ENCODE measurements at places on chromosomes 3 and 15. TPM values are rescaled to one million over a fixed set of nuclear protein-coding genes. Genes with fewer than 3 reads are reported as not detected.

- no peaks in the 10 kb centered on the region for H3K4me1 ChIP-seq
- DNase-seq: no peak
- H3K27ac ChIP-seq: no peak overlapping the region
- no peaks in the 10 kb centered on the region for H3K27me3 ChIP-seq
- H3K4me3 ChIP-seq: no peak overlapping the region
Observed at GRCh38 chr3:195698325-195698646, 22.5 kb upstream of the MUC20 start.

GRCh38 chr3:22101351-22101750, 350.3 kb upstream of the ZNF385D start:
- H3K4me1 ChIP-seq: no peaks in the 10 kb centered on the region
- H3K27me3 ChIP-seq: no peaks in the 10 kb centered on the region
- peaks cover 5% of the 10 kb centered on the region for H3K36me3 ChIP-seq

The STAC gene
- total RNA-seq: not detected

The PIERCE2 gene
- total RNA-seq: not detected

The CELSR3 gene
- total RNA-seq: 4.4 TPM

The TEX55 gene
- total RNA-seq: not detected

Data from natural killer cell treated with Interleukin-12 subunit alpha and Interleukin-12 subunit beta and Interleukin-15 and Interleukin-18, amount 100 ng/mL, for 72 hours (primary cell).